ENCODE measurements at places on chromosomes 16 and 17.

DNA sequence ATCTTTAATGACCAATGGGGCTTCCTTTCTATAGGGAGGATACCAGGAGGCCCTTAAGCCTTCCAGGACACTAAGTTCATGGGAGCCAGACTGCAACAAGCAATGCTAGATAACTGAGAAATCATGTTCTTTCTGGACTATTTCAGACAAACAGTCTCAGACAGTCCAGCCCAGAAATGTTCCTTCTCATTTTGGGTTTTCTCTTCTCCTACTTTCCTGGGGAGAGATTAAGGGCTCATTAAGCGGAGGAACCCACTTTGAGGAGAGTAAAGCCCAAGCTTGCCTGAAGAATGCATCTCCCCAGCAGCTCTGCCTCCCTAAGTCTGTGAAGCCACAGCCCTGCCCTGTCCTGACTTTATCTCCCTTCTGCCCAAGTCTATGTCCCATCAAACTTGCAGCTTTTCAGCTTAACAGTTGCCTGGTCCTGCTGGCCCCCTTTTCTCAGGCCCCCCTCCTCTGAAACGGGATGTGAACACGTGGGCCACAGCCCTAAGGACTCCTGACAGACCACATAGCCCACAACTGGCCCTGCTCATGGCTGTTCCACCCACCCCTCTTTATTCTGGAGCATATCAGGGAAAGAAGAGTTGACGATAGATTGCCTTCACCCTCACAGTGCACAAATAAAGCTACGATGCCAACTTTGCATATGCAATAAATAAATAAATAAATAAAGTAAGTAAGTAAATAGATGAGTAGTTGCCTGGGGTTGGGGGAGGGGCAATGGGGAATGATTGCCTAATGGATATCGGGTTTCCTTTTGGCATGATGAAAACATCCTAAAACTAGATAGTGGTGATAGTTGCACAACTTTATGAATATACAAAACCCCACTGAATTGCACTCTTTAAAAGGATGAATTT is 111.0 kb downstream of the N4BP1 start:
- DNase-seq = no peak

- no peak for DNase-seq
Measured at GRCh38 chr16:3038256-3038655, 1.5 kb upstream of the BICDL2 start.

DNA sequence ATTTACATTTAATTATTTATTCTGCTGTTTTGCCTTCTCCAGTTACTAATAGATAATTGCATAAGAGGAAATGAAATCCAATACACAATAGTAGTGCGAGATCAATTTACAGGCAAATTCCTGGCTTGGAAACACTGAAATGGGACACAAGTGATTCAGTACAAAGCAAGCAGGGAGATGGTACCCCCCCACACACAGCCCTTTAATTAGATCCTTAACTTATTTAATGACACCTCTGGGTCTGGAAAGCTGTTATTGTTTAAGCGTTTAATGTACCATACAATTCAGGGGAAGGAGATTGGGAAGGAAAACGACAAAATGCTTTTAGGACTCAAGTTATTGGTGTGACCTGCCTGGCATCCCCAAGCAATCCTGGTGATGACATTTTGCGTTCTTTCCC is 318.2 kb downstream of the NPIPA8 start:
- DNase-seq = no peak

GRCh38 chr16:3019594-3020246 is 448 bp upstream of the TNFRSF12A start:
- DNase-seq = no peak

GRCh38 chr17:44097110-44097958 is 26.1 kb downstream of the HDAC5 start:
- DNase-seq = no peak

Measured in activated T-helper 2 cell treated with anti-CD3 and anti-CD28 coated beads, Interferon-gamma antibody, Interleukin-2, Interleukin-4, amounts not matched to agents 10 μg/mL and 5 μg/mL and 100 μg/mL, durations not matched to agents 14 hours and 24 hours and 36 hours (primary cell).